ENCODE measurements at places on chromosomes 12 and 14. TPM values are rescaled to one million over a fixed set of nuclear protein-coding genes. Genes with fewer than 3 reads are reported as not detected.
A peak's percentile ranks its signal among the peaks of the same experiment; 100 is the strongest.

DNA sequence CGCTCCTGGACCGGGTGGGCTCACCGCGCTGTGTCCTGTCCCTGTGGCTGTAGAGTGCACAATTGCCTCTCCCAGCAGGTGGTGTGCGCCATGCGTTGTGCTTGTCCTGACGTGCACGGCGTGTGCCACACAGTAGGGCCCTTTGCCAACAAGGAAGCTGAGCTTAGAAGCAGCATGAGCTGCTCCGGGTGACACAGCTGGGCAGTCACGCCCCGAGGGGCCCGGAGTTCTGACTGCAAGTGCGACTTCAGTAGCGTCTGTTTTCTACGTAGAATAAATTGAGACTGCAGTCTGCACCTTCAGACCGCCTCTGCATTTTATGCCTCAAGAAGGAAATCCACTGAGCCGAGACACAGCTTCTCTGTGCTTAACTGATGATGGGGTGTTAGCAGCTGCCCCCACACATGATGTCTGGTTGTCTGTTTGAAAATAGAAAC, 81.6 kb downstream of the ADGRD1 start:
- no peaks in the 10 kb centered on the region for H3K4me1 ChIP-seq
- H3K4me3 ChIP-seq = no peak overlapping the region
- DNase-seq = no peak
- H3K27ac ChIP-seq = no peak overlapping the region
- no peaks in the 10 kb centered on the region for H3K36me3 ChIP-seq

The SYCP3 gene
- total RNA-seq = not detected

- H3K36me3 ChIP-seq = no peaks in the 10 kb centered on the region
- H3K27ac ChIP-seq = no peak overlapping the region
- no peak overlapping the region for H3K4me3 ChIP-seq
- no peak for DNase-seq
- H3K27me3 ChIP-seq = peaks cover 2% of the 10 kb centered on the region
Observed at GRCh38 chr12:114416028-114416427, 10.1 kb upstream of the TBX5 start.

DNA sequence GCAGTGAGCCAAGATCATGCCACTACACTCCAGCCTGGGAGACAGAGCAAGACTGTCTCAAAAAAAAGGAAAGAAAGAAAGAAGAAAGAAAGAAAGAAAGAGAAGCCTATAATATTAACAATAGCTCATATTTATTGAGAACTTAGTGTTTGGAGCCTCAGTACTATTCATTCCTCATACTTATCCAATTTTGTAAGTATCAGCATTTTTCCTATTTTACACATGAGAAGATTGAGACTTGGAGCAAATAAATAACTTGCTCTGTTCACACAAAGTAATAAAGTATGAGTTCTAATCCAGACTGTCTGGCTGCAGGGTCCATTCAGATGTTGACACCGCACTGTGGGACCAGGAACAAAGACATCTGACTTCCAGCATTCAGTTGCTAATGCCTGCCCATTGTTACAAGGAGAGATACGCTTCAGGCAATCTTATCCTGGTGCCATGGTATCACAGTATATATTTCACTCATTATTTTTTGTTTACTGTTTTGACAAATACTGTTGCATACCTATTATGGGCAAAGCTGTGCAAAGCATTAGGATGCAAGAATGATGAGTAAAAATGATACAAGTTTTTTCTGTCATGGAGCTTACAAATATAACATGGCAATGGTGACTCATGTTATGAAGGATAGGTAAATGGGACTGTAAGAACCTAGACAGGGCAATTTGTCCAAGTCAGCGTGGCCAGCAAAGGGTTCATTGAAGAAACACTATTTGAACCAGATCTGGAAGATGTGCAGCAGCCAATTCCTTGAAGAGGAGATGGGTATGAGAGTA, 21.4 kb upstream of the TMTC2 start:
- H3K4me3 ChIP-seq = no peak overlapping the region
- no peak for DNase-seq
- no peak overlapping the region for H3K27ac ChIP-seq
- H3K36me3 ChIP-seq = no peaks in the 10 kb centered on the region
- no peaks in the 10 kb centered on the region for H3K27me3 ChIP-seq

- DNase-seq = no peak
- H3K36me3 ChIP-seq = peaks cover 72% of the 10 kb centered on the region
- no peak overlapping the region for H3K27ac ChIP-seq
- peak overlapping the region; percentile 6 for H3K4me3 ChIP-seq
- peaks cover 53% of the 10 kb centered on the region for H3K4me1 ChIP-seq
Observed at GRCh38 chr12:46362895-46363581, 9.5 kb downstream of the SLC38A2 start.

DNA sequence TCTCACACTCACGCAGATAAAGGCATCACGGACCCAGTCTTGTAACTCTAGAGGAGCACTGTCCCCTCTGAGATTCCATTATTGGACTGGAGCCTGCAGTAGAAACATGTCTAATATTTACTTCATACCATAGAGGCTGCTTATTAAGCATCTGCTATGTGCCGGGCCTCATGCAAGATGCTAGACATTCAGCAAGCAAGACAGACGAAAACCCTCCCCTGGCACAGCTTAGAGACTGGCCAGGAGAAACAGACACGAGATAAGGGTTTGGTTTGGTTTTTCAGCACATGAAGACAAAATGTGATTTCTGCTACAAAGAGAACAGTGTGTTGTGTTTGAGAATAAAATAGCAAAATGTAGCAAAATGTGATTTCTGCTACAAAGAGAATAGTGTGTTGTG, 719.2 kb downstream of the MED13L start:
- H3K4me1 ChIP-seq = peaks cover 10% of the 10 kb centered on the region
- peaks cover 22% of the 10 kb centered on the region for H3K27me3 ChIP-seq
- no peak overlapping the region for H3K4me3 ChIP-seq
- no peak for DNase-seq
- H3K36me3 ChIP-seq = no peaks in the 10 kb centered on the region

GRCh38 chr12:120211243-120211903, 10.5 kb upstream of the RPLP0 start:
- peaks cover 21% of the 10 kb centered on the region for H3K36me3 ChIP-seq
- no peak for DNase-seq
- H3K27ac ChIP-seq = no peak overlapping the region
- no peak overlapping the region for H3K4me3 ChIP-seq
- H3K4me1 ChIP-seq = no peaks in the 10 kb centered on the region

- H3K4me3 ChIP-seq = no peak overlapping the region
- H3K27ac ChIP-seq = no peak overlapping the region
- H3K4me1 ChIP-seq = peaks cover 52% of the 10 kb centered on the region
- no peaks in the 10 kb centered on the region for H3K27me3 ChIP-seq
- no peak for DNase-seq
Observed at GRCh38 chr12:47222520-47223030, 142.8 kb upstream of the AMIGO2 start.

GRCh38 chr14:55303691-55304145, 32.5 kb downstream of the FBXO34 start:
- peaks cover 12% of the 10 kb centered on the region for H3K4me1 ChIP-seq
- H3K4me3 ChIP-seq = no peak overlapping the region
- H3K27ac ChIP-seq = no peak overlapping the region
- no peak for DNase-seq
- no peaks in the 10 kb centered on the region for H3K27me3 ChIP-seq

- no peaks in the 10 kb centered on the region for H3K36me3 ChIP-seq
- no peak overlapping the region for H3K4me3 ChIP-seq
- DNase-seq = no peak
- H3K27ac ChIP-seq = no peak overlapping the region
Observed at GRCh38 chr12:91988086-91988923, 157.3 kb downstream of the BTG1 start.

GRCh38 chr12:24482882-24483604, 465.9 kb downstream of the BCAT1 start:
- DNase-seq = no peak
- no peak overlapping the region for H3K27ac ChIP-seq
- no peaks in the 10 kb centered on the region for H3K36me3 ChIP-seq
- no peaks in the 10 kb centered on the region for H3K4me1 ChIP-seq

The TMEM52B gene
- not detected for total RNA-seq

The TAMALIN gene
- 7.2 TPM for total RNA-seq

GRCh38 chr14:76077340-76077739, 74.4 kb upstream of the GPATCH2L start:
- no peaks in the 10 kb centered on the region for H3K4me1 ChIP-seq
- H3K27me3 ChIP-seq = peaks cover 8% of the 10 kb centered on the region
- no peak overlapping the region for H3K4me3 ChIP-seq
- H3K36me3 ChIP-seq = no peaks in the 10 kb centered on the region
- no peak overlapping the region for H3K27ac ChIP-seq

GRCh38 chr12:8088574-8088973, 6.5 kb downstream of the NECAP1 start:
- no peak overlapping the region for H3K4me3 ChIP-seq
- H3K4me1 ChIP-seq = peaks cover 10% of the 10 kb centered on the region
- DNase-seq = no peak
- no peak overlapping the region for H3K27ac ChIP-seq

The HDAC7 gene
- total RNA-seq = 4.6 TPM

GRCh38 chr12:60225216-60226000, 629.6 kb downstream of the SLC16A7 start:
- H3K36me3 ChIP-seq = no peaks in the 10 kb centered on the region
- no peaks in the 10 kb centered on the region for H3K27me3 ChIP-seq
- no peaks in the 10 kb centered on the region for H3K4me1 ChIP-seq
- no peak overlapping the region for H3K27ac ChIP-seq
- DNase-seq = no peak
- no peak overlapping the region for H3K4me3 ChIP-seq

The KLHL33 gene
- total RNA-seq = not detected

The GALNT8 gene
- not detected for total RNA-seq

- no peak for DNase-seq
- peaks cover 33% of the 10 kb centered on the region for H3K4me1 ChIP-seq
- no peak overlapping the region for H3K27ac ChIP-seq
- no peaks in the 10 kb centered on the region for H3K27me3 ChIP-seq
Observed at GRCh38 chr12:93723568-93723930, 46.4 kb downstream of the CRADD start.

DNA sequence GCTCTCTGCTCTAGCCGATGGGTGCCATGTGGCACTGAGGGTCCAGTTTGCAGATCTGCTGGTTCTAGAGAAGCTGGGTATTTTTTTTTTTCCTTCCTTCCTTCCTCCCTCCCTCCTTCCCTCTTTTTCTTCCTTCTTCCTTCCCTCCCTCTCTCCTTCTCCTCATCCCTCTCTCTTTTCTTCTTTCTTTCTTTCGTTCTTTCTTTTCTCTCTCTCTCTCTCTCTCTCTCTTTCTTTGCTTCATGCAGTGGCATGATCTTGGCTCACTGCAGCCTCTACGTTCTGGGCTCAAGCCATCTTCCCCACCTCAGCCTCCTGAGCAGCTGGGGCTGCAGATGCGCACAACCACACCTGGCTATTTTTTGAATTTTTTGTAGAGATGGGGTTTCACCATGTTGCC, 2.7 kb upstream of the BCL7A start:
- H3K4me3 ChIP-seq = no peak overlapping the region
- H3K27ac ChIP-seq = no peak overlapping the region
- no peaks in the 10 kb centered on the region for H3K27me3 ChIP-seq
- DNase-seq = no peak
- no peaks in the 10 kb centered on the region for H3K36me3 ChIP-seq

The CPNE8 gene
- 3.6 TPM for total RNA-seq

The TOX4 gene
- total RNA-seq = 71.8 TPM

The MUCL1 gene
- not detected for total RNA-seq

- no peak overlapping the region for H3K4me3 ChIP-seq
- H3K4me1 ChIP-seq = no peaks in the 10 kb centered on the region
- no peak for DNase-seq
Observed at GRCh38 chr14:88707088-88707487, 85.7 kb downstream of the EML5 start.

The CALM1 gene
- total RNA-seq = 346 TPM

The IQSEC3 gene
- not detected for total RNA-seq

DNA sequence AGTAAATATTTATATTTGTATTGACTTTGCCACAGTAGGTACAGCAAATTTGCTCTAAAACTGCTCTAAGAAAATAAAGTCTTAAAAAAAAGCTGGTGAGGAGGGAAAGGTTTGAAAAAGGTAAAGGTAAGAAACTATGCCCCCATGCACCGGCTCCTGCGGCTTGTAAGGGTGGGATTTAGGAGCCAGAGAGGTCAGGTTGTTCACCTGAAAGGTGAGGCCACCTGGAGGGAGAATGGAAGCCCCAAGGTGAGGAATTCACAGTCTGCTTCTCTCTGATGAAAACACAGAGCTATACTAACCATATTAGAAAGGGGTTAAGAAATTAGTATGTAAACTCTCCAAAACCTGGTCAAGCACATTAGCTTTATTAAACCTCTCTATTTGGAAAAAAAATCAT, 31.8 kb downstream of the CPM start:
- H3K36me3 ChIP-seq = no peaks in the 10 kb centered on the region
- peaks cover 44% of the 10 kb centered on the region for H3K4me1 ChIP-seq
- no peak overlapping the region for H3K27ac ChIP-seq
- no peak for DNase-seq

The CCDC197 gene
- not detected for total RNA-seq

GRCh38 chr12:67666605-67667004, 18.1 kb downstream of the DYRK2 start:
- no peaks in the 10 kb centered on the region for H3K4me1 ChIP-seq
- H3K4me3 ChIP-seq = no peak overlapping the region
- no peaks in the 10 kb centered on the region for H3K27me3 ChIP-seq
- H3K27ac ChIP-seq = no peak overlapping the region
- no peak for DNase-seq

DNA sequence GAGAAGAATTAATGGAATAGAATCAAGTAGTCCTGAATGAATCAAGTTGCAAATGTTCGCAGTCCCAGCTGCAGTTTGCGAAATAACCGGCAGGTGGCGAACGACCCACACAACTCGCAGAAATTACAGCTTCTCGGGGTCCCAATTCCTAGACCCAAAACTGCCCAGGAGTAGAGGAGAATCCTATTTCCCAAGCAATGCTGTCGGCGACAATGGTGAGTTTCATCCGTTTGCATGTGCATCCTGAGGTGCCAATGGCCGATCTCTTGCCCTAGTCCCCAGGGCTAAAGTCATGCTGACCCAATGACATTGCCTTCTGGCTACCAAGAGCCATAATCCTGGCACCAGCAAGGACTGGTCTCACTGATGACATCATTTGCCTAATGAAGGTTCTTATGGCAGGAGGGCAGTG, 8.5 kb upstream of the ASCL1 start:
- H3K27ac ChIP-seq = no peak overlapping the region
- H3K36me3 ChIP-seq = no peaks in the 10 kb centered on the region
- peaks cover 20% of the 10 kb centered on the region for H3K4me1 ChIP-seq
- peak; percentile 10 for DNase-seq
- H3K27me3 ChIP-seq = peaks cover 4% of the 10 kb centered on the region

The CLEC4C gene
- total RNA-seq = not detected

GRCh38 chr14:21518725-21519124, 7.4 kb downstream of the SALL2 start:
- H3K27ac ChIP-seq = no peak overlapping the region
- H3K4me1 ChIP-seq = peaks cover 28% of the 10 kb centered on the region
- no peak for DNase-seq
- H3K36me3 ChIP-seq = no peaks in the 10 kb centered on the region
- H3K4me3 ChIP-seq = no peak overlapping the region

DNA sequence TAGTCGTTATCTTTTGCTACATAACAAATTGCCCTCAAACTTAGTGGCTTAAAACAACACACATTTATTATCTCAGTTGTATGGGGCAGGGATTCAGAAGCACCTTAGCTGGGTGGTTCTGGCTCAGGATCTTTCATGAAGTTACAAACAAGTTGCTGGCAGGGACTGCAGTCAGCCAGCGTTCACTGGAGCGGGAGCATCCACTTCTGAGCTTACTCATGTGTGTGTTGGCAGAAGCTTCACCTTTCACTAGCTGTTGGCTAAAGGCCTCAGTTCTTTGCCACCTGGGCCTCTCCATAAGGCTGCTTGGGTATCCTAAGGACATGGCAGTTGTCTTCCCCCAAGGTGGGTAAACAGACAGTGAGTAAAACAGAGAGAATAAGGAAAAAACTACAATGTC, 365.7 kb downstream of the RPS29 start:
- no peak for DNase-seq
- H3K27me3 ChIP-seq = no peaks in the 10 kb centered on the region

The ADCY4 gene
- total RNA-seq = not detected
